ENCODE measurements at places on chromosomes 6 and 20.

GRCh38 chr6:138596591-138596990, 97.3 kb upstream of the NHSL1 start:
- DNase-seq, result no peak

DNA sequence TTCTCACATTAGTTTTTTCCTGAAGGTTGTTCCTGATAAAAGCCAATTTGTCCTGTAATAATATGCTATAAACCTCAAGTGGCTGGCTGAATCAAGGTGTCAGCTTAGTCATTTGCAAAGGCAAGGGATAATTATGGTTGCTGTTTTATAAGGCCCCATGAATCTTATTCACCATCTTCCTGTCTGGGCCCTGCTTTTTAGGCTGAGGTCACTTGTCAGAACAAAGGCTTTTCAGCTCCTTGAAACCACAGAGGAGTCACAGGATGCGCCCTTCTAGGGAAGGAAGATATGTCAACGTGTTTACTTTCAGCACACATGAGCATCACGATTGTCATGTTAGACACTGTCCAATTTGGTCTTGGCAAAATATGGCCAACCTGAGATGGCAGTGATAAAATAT, 64.8 kb upstream of the NAA20 start:
- no peak for DNase-seq

- DNase-seq, result no peak
Measured at GRCh38 chr20:41006936-41007474, 21.6 kb upstream of the TOP1 start.

GRCh38 chr6:143221698-143222097, 161.0 kb downstream of the AIG1 start:
- DNase-seq, result no peak

- no peak for DNase-seq
Measured at GRCh38 chr6:144220031-144220790, 64.9 kb upstream of the UTRN start.

GRCh38 chr6:170084166-170084730, 206.6 kb downstream of the DLL1 start:
- DNase-seq, result no peak

DNA sequence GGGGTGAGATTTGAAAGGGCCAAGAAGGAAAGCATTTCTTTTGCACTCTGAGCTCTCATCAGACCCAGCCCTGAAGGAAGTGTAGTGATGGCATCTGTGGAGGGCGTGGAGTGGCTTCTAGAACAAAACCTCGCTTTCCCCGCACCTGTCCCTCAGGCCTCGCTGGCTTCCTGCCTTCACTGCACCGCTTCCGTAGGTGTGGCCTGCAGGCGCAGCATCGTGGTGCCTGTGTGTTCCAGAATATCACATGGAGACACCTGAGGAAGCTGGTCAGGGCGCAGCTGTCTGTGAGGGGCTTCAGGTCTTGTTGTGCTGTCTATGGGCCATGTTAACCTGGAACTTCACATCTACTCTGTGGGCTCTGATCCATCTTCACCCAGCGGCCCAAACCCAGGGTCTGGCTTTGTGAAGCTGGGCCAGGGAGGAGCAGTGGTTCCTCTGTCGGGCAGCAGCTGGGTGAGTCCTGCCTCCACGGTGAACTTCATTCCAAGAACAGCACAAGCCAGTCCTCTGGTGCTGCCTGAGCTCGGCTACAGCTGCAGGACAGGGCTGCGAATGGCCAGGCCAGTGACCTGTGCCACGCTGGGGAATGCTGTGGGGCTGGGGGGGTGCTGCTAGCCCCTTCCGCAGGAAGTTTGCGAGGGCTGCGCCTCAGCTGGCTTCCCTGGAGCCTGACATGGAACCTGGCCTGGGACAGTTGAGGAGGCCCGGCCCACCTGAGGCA, 40.9 kb downstream of the DSTN start:
- peak; percentile 9 for DNase-seq

DNA sequence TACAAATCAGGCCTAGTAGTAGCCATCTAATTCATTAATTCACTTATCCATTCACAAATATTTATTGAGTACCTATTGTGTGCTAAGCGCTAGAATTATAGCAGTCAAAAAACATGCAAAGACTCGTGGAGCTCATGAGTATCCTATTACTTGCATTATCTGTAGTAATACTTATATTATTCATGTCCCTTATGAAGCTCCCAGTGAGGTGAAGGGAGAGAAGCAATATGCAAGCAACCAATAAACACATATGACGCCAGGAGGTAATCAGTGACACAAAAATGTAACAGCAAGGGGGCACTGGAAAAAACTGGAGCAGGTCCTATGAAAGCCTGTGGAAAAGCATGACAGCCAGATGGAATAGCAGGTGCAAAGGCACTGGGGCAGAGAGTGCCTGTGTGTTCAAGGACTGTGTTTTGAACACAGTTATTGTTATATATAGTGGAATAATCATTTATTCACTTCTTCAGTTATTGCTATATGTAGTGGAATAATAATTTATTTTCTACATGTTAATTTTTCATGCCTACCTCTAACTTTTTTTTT, 109.5 kb downstream of the KIF13A start:
- DNase-seq, result no peak

GRCh38 chr6:139247618-139248017, 44.2 kb downstream of the TXLNB start:
- DNase-seq, result no peak

DNA sequence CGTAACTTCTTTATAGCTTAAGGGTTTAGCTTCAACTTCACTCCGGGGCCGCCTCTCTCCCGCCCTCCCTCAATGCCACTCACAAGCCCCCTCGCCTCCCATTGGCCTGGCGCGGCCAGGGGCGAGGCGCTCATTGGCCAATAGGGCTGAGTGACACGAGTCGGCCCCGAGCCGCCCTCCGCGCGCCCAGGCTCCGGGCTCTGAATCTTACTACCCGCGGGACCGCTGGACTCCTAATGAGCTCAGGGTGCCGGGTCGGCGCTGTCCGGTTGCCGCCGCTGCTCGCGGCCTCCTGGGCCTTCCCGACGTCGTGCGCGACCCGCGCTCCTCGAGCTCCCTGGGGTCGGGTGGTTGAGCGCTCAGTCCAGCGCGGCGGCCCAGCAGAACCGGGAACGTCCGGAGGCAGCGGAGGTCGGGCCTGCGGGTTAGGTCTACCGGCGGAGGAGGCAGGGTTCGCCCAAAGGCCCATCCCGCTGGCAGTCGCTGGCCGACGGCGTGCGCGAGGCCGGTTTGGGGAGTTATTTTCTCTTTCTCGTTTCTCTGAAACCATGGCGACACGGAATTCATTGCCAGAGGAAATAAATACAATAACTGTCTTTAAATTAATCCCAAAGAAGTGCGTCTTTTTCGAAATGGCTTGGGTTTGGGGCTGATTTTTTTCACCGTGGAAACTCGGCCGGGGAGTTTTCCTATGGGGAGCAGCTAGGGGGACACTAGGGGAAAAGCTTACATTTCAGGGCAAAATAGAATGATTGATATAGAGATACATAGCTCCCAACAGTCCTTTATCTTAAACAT, at the start of gene SIM1:
TSS of gene SIM1 (minus strand) at position 19 of the 798 bp plus-strand sequence. CDS start 1,453 bp downstream, outside the sequence.
- DNase-seq, result peak; percentile 83

DNA sequence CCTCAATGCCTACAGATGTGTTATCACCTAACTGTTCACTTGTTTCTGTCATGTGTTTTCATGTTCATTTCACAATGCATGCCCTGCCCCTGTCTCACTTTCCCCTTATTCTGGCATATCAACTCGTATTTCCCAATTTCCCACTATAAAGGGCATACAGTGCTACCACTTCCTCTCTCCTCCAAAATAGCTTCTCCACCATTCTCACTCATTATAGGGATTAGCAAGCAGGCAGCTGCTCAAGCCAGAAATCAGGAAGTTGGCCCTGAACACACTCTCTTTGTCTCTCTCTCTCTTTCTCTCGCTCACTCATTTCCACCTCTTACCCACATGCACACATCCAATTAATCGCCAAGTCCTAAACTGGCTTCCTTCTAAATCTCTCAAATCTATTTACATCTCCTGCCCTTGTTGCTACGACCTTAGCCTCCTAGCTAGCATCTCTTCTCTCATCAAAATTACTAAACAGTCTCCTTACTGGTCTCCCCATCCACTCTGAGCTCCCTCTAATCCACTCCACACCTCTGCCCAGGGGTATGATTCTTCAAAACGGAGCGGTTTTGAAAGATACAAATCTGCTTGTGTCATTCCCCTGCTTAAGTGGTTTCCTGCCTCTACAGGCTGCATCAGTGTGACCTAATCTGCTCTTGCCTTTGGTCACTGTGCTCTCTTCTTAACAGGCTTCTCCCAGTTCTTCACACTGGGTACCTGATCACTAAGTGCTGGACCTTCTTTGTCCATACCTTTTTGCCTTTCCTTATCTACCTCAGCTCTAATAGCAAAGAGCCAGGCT, 196.2 kb downstream of the BTBD9 start:
- DNase-seq, result no peak

DNA sequence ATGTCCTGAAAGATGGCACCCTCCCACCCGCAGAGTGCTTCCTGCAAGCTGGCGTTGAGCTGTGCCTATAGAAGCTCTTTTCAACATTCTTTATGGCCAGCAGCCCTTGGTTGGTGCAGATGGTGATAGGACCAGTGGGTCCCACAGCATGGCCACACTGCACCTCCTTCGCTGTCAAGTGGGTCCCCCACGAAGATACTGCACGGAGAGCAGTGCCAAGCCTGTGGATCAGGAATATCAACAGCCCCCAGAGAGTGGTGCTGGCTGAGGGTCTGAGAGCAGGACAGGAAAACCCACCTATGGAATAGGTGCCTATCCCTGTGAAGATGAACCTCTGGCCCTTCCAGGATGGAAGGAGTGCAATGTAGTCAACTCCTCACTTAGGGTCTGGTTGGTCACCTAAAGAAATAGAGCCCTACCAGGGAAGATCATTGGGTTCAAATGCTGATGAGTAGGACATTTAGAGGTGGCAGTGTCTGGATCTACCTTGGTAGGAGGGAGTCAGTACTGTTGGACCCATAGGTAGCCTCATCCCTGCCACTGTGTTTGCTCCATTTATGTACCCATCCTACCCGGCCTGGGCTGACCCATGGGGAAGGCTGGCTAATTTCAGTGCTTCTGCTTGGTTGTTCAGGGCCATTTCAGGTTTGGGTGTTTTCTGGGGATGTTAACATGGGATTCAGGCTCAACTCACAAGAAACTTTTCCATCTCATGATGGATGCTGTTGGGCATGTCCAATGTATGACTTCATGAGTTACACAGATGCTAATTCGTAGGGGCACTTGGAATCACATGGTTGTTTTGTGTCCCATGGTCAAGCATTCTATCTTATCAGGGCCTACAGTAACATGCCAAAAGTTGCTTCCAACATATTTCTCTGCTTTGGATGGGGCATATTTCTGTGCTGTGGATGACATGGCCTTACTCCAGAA, 33.4 kb upstream of the MICB start:
- no peak for DNase-seq

DNA sequence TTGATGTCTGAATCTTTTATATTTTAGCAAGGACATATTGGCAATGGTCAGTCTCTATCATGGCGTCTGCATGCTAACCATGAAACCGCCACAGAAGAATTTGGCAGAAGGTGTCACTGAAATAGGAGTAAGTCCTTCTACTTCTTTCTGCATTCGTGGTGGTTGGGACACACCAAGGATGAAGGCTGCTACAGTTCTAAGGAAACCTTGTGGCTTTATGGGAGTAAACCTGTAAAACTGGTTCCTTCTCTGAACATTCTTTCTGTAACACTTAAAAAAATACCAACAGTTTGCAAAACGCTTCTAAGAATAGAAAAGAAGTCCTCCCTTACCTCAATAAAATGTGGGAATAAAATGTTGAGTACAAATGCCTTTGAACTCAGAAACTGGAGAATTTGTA, 195.3 kb downstream of the SLC24A3 start:
- no peak for DNase-seq

DNA sequence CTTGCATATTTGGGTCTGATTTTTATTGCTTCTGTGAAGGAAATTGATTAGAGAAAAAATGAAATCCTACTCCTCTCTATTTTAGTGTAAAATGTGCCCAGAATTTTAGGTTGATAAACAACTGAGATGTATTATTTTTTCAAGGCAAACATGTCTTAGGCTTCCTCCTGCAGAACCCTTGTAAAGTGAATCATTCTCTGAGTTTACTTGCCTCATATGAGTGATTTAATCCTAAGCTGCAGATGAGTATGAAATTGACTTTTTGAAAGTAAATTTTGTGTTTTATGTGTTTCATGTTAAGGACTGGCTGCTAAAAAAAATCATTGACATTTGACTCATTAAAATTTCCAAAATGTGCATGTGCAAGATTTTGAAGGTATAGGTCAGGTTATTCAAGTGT, 138.5 kb upstream of the PHACTR1 start:
- DNase-seq, result no peak

DNA sequence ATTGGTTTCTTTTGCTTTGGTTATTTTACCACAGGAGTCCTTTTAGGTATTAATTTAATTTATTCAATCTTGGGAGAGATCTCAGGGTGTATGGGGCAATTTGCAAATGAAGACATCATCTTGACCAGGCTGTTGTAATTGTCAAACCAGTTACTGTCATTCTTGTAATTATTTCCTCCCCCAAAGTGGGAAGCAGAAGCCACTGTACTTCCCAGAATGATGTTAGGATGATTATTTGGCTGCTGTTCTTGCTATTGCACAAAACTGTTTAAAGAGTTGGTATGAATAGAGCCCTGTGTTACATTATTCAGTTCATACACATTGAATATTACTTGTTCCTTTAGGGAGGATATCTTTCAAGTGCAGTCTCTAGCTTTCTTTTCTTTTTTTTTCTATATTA, 1.7 kb downstream of the TAAR6 start:
- DNase-seq, result no peak

DNA sequence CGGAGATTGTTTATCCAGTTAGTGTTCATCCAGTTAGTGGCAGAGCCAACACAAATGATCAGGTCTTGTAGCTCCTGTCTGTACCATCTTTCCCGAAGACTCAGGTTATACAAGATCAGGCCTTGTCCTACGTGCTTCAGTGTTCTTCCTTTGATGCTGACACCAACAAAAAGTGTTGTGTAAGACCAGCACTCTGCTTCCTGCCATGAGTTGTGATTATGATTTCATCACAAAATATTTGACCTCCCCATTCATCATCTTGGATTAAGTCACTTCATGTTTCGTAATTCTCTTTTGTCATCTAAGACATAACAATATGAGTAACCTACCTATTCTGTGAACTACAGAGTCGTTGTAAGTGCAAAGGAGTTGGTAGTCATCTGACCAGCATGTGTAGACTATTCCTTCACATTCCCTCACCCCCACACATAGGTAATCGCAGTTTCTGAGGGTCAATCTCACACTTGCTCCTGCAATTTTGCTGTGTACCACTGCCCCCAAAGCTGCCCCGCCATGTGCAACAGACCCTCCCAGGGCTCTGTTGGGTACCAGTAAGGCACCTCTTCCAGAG, 135.6 kb upstream of the SLC22A23 start:
- no peak for DNase-seq

- DNase-seq, result no peak
Measured at GRCh38 chr20:37524859-37525708, 2.6 kb downstream of the BLCAP start.

- DNase-seq, result no peak
Measured at GRCh38 chr6:125570526-125570925, 178.9 kb upstream of the HEY2 start.
